ENCODE measurements at places on chromosomes 4 and X. TPM values are rescaled to one million over a fixed set of nuclear protein-coding genes. Genes with fewer than 3 reads are reported as not detected.

Gene UGT2B17
- total RNA-seq: not detected

Gene BBS12
- 8.5 TPM for total RNA-seq

Gene RHOXF2B
- total RNA-seq: not detected

Gene REPS2
- 26.1 TPM for total RNA-seq

Gene ETFDH
- 44.2 TPM for total RNA-seq

Gene ERAS
- total RNA-seq: not detected

Gene TLR2
- total RNA-seq: 97.8 TPM

Gene ARMCX4
- total RNA-seq: 8.5 TPM

Gene CXCL5
- 16.0 TPM for total RNA-seq

Gene XAGE2
- total RNA-seq: 4.2 TPM

Data from upper lobe of left lung (tissue), 6 donors.